ENCODE measurements at places on chromosomes 11 and 22. TPM values are rescaled to one million over a fixed set of nuclear protein-coding genes. Genes with fewer than 3 reads are reported as not detected.

The DDX25 gene
- total RNA-seq: 1.5 TPM

The MRPL16 gene
- total RNA-seq: 65.6 TPM

The GPR83 gene
- 8.6 TPM for total RNA-seq

The CRYBA4 gene
- total RNA-seq: not detected

The OR51B5 gene
- total RNA-seq: 1.1 TPM

The PLAAT5 gene
- total RNA-seq: 1.3 TPM

The FGF4 gene
- total RNA-seq: 0.14 TPM

The CEND1 gene
- 16.0 TPM for total RNA-seq

The OR51F2 gene
- 2.1 TPM for total RNA-seq

The NPAS4 gene
- total RNA-seq: 0.83 TPM

The INSC gene
- total RNA-seq: 4.2 TPM

The OR10A2 gene
- 0.50 TPM for total RNA-seq

The KRTAP5-10 gene
- 0.37 TPM for total RNA-seq

The FERMT3 gene
- 3.2 TPM for total RNA-seq

The MMP8 gene
- 0.28 TPM for total RNA-seq

The CSNK1E gene
- total RNA-seq: 138 TPM

The HBE1 gene
- not detected for total RNA-seq

The UCP3 gene
- 2.5 TPM for total RNA-seq

The DGCR6 gene
- 4.8 TPM for total RNA-seq

The RIMBP3C gene
- total RNA-seq: 0.09 TPM

The IL10RA gene
- total RNA-seq: 1.3 TPM

The P2RX6 gene
- total RNA-seq: 1.2 TPM

The SPI1 gene
- 0.31 TPM for total RNA-seq

The PLXNB2 gene
- 36.8 TPM for total RNA-seq

The MMP13 gene
- not detected for total RNA-seq

The NAALADL1 gene
- total RNA-seq: 2.4 TPM

The LMO2 gene
- 2.6 TPM for total RNA-seq

Data from motor neuron (in vitro differentiated cells).